ENCODE measurements at places on chromosomes 11 and 22.

- DNase-seq = no peak
These were observed 375.3 kb downstream of the DYNC2H1 start for GRCh38 chr11:103484545-103484944.

DNA sequence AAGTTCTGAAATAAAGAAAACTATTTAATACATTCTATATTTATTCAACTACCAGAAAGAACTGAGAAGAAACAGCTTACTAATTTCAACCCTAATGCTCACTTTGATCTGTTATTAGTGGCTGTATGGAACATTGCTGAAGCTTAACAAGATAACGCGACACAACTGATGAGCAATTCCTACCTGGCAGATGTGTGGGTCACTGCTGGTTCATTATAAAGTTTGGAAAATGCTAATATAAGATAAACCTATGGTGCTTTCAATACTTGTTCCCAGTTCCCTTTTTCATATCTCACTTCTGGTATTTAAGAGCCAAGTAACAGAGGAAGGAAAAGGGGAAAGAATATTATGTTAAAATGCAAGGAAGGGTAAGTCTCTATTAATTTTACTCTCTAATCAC, 10.5 kb downstream of the CTSC start:
- no peak for DNase-seq

GRCh38 chr22:44047891-44048301, 23.8 kb downstream of the PARVB start:
- DNase-seq = no peak

GRCh38 chr11:22193348-22194051, 615 bp downstream of the ANO5 start:
- DNase-seq = no peak

DNA sequence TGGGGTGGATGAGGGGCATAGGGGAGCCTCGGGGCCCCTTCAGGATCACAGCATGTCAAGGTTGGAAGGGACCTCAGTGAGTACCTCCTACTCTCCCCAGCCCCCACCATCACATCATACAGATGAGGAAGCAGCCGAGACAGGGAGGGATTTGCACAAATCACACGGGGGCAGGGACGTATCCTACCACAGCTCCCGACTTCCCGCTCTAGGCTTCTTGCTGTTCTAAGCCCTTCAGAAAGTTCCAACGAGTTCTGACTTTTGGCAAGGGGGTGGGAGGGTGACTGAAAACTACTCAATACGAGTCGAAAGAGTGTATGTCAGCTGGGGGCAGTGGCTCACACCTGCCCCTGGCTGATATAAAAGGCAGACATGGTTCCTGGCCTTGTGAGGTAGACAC, 4.7 kb upstream of the RAD9A start:
- DNase-seq = no peak

DNA sequence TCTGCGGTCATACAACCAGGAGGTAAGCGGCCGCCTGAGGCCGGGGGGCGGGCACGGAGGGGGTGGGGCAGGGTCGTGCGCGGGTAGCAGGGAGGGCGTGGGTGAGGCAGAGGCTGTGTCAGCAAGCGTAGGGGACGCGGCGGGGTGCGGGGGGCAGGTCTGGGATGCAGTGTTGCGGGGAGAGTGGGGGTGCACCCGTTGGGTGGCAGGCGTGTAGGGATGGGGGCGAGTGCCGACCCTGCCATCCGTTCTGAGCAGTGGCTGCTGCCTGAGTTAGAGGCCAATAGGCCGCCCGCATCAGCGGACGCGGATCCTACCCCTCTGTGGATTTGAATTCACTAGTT, 1.4 kb downstream of the RIC8A start:
- DNase-seq = no peak

- DNase-seq = no peak
These were observed 338.1 kb upstream of the KIRREL3 start for GRCh38 chr11:127338380-127339259.

DNA sequence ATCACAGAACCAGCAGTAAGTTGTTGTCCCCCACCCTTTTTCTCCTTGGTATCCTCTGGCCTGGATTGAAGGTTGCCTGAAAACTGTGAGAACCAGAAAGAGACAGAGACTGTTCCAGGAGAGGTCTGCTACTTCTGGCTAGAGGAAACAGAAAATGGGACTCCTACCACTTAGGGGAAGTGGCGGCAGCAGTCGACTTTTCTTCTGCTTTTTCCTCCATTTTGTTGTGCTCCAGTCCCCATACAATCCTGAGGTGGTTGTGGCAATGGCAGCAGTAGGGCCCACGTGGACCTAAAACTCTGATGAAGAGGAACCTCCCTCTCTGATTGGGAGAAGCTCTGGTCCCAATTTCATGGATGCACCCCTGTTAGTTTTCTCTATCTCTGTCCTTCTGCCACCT, 76.0 kb upstream of the SORL1 start:
- DNase-seq = no peak

- no peak for DNase-seq
These were observed 280.6 kb downstream of the LARGE1 start for GRCh38 chr22:33639588-33640254.

DNA sequence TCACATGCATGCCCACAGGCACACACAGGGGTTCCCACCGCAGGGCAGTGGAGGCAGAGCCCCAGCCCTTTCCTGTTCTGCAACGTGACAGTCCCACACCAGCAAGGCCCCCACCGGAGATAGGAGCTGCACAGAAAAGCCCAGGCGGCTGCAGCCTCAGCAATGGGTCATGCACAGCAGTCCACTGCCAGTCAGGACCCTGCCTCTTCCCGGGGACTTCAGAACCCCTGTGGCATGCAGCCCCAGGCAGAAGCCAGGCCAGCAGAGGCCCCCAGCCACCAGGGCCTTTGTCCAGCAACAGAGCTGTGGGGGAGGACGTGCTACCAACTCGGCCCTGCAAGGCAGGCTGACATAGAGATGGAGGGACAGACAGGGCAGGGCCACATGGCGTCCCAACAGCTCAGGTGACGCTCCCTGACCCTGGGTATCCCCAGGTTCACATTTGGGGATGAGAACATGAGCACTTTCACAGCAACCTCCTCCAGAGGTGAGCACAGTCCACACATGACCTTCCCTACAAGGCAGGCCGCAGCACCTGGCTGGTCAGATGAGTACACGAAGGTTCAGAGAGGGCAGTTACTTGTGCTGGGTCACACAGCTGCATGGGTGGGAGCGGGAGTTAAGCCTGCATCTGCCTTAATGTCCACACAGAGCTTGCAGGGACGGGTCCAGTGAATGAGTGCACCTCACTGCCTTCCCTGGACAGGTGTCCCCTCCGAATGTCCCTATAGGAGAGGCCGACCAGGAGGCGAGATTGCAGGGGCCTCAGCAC, 87.3 kb downstream of the CELSR1 start:
- DNase-seq = no peak

GRCh38 chr11:93652679-93653078, 8.8 kb upstream of the CEP295 start:
- no peak for DNase-seq
